ENCODE measurements at places on chromosomes 6 and 20.

DNA sequence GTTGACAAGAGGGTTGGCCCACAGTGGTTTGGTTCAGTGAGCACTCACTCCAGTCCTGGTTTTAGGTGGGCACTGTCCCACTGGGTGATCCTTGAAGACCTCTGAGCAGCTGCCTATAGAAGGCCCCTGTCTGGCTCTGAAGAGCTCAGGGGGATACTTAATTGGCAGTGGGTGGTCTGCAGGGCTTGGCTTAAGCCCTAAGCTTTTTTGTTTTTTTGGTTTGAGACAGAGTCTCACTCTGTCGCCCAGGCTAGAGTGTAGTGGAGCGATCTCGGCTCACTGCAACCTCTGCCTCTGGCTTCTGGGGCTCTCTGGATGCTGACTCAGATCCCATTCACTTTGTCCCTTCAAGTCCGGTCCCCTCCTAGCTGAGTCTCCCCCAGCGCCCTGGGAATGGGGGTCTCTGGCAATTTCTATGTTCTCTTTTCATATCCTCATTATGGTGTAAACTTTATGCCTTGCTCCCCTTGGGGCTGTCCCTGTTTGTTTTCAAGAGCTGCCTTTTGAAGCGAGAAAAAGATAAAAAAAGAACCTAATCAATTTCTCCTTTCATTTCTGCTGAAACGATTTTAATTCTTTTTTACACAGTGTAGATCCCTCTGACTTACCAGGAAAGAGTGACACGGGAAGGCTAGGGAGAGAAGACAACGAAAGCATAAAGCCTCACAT lies 12.2 kb upstream of the KCNG1 start:
- no peak for DNase-seq

DNA sequence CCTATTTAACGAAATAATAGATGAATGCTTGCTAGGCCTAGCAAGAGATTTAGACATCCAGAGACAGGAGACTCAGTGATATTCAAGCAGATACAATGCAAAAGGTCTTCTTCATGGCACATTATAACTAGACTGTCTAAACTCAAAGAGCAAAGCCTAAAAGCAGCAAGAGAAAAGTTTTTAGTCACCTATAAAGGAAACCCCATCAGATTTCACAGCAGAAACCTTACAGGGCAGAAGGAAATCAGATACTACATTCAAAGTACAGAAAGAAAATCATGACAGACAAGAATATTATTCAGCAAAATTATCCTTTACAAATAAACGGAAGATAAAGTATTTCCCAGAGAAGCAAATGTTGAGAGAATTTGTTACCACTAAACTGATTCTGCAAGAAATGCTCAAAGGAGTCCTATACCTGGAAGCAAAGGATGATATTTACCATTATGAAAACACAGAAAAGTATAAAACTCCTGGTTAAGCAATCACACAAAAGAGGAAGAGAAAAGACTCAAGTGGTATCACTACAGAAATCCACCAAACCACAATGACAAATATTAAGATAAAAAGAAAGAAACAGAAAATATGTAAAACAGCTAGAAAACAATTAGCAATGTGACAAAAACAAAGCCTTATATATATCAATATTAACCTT lies 333.7 kb downstream of the MEI4 start:
- DNase-seq = no peak

DNA sequence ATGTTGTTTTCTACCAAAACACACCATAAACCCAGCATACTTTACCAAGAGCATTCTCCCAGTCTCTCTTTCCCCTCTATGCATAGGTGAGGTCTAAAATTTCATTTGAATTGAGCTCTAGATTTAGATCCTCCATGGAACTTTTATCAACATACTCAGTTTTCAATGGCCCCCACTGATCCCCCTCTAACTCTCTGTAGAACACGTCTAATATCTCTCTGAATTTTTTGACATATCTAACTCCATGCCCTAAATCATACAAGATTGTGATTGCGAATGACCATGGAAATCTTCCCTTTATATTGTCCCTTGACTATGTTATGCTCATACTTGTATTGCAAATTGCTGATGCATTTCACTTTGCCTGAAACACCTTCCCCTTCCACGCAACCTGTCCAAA lies 38.1 kb upstream of the HBS1L start:
- DNase-seq = no peak

GRCh38 chr6:89483111-89483720 lies 50.3 kb downstream of the ANKRD6 start:
- DNase-seq = no peak

DNA sequence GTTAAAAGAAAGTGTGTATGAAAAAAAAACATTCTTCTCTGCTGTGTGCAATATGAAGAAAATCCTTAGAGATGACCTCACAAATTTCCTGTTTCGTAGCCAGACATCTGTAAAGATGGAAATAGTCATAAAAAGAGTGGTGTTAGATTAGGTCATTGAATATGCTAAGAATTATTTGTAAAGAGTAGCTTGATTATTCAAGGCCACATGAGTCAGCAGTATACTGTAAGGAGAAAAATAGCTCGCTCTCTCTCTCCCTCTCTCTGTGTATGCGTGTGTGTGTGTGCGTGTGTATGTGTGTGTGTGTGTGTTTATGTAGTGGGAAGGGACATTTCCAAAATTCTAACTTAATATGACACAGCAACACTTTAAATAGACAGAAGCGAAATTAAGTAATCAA lies 78.8 kb downstream of the PTCHD4 start:
- no peak for DNase-seq

GRCh38 chr6:167294241-167294640 lies 3.1 kb downstream of the UNC93A start:
- no peak for DNase-seq

GRCh38 chr20:33746325-33746998 lies 14.7 kb downstream of the ZNF341 start:
- no peak for DNase-seq

- peak; percentile 45 for DNase-seq
Measured at GRCh38 chr20:931401-931800, 15.3 kb upstream of the ANGPT4 start.

GRCh38 chr6:155521719-155522118 lies 66.1 kb upstream of the NOX3 start:
- DNase-seq = no peak

DNA sequence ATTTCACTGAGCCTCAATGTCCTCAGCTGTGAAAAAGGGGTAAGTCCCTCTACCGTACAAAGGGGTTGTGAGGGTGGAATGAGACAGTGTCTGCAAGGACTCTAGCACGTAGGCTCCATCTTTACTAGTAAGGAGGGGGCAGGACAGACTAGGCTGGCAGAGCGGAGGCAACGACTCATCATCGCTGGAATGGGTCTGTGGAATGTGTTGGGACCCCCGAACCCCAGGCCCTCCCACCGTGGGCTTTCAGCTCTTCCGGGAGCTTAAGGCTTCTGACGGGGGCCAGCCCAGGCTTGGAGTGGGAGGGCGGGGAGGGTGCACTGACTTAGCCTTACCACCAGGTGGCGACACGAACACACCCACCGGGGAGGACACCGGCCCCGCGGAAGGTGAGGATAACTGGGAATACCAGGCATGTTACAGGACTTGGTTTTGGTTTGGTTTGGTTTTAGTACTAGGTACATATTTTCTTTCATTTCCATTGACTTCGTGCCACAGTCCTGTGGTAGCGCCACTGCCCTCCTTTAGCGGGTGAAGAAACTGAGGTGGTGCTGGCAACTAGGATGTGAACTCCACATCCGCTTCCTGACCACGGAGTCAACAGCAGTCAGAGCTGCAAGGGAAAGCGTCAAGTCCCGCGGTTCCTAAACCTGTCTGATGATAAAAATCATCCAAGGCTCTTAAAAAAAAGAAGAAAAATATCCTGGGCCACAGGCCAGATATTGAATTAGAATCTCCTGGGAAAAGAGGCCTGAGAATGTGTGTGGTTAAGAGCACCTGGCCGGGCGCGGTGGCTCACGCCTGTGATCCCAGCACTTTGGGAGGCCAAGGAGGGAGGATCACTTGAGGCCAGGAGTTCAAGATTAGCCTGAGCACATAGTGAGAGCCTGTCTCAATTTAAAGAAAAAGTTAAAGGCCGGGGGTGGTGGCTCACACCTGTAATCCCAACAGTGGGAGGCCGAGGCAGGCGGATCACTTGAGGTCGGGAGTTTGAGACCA lies 10.3 kb upstream of the TULP1 start:
- DNase-seq = peak; percentile 51

DNA sequence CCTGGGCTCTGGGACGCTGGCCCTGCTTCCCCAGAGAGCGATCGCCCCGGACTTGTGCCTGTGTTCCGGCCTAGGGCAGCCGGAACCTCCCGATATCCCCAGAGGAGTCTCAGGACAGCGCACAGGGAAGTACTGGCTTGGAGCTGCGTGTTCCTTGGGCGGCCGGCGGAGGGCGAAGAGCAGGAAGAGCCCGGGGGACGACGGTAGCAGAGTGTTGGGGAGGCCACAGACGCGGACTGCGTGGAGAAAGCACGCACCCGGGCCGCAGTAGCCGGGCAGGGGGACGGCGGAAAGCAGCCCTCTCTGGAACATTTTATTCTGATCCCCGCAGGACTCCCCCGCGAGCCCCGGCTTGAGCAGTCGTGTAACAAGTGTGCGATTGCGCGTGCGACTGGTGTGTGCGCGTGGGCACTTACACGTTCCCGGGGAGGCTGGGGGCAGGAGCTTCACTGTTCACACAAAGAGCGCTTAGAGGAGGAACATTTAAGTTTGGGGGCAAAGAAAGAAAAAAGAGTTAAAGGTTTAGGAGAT lies 36.1 kb downstream of the NCR2 start:
- no peak for DNase-seq

- DNase-seq = no peak
Measured at GRCh38 chr6:166484863-166485262, 101.6 kb downstream of the RAMACL start.

DNA sequence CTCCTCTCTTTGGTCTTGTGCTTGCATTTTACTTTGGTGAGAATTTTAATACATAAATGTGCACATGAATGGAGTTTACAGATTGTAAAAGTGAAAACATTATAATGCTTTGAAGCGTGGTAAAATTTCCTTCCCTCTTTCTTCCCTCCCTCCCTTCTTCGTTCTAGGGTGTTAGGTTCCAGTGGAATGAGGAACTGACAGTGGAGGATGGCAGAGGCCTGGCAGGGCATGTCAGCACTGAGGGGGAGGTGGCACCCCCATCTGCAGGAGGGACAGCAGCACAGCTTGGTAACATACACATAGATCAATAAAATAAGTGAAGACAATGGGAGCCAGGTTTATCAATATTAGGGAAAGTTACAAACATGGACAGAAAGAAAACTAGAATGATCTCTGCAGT lies 47.5 kb downstream of the RNASET2 start:
- no peak for DNase-seq

- DNase-seq = no peak
Measured at GRCh38 chr6:10414756-10415616, at the start of gene TFAP2A. Gene TFAP2A, minus strand, starts transcription at chr6:10415074. Its CDS starts 83 bp downstream, at chr6:10414991.

GRCh38 chr6:110476046-110476849 lies at the start of gene SLC22A16:
Gene SLC22A16, minus strand, starts transcription at chr6:110476613. Its CDS starts 39 bp downstream, at chr6:110476574.
- DNase-seq = peak; percentile 44

DNA sequence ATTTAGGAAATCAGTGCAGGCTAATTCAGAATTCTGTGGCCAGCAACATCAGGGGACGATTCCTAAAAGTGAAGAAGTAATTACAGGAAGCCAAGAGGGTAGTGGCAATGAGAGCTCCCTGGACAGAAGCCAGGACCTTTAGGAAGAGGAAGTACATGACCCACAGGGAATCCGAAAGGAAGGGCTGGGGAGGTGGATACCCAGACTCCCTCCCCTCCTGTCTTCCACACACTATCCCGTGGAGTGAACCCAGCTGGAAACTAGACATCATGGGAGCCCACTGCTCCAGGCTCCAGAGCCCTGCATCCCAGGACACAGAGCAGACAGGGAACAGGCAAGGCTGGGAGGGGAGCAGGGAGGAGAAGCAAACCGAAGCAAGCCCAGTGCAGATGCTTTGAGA lies 83.0 kb downstream of the SNX5 start:
- no peak for DNase-seq

- no peak for DNase-seq
Measured at GRCh38 chr6:37536491-37537190, 36.9 kb upstream of the CCDC167 start.

DNA sequence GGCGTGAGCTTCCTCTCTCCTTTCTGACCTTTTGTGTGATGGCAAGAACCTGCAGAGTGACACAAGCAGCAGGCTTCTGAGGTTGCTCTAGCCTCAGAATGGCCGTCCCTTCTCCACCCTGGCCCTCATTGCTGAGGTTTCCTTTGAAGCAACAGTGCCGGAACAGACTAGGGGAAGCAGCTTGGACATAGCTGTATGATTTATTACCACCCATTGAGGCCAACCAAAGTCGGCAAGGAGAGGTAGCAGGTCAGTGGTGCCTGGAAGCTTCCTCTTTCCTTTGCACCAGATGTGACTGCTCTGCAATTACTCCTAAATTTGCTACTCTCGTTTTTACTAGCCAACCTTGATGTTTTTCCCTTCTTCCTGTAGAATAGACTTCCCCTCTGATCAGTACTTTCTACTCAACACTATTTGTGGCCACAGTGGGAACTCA lies 31.4 kb downstream of the PTPN1 start:
- DNase-seq = no peak

- DNase-seq = no peak
Measured at GRCh38 chr6:124132256-124132655, 328.6 kb downstream of the NKAIN2 start.

DNA sequence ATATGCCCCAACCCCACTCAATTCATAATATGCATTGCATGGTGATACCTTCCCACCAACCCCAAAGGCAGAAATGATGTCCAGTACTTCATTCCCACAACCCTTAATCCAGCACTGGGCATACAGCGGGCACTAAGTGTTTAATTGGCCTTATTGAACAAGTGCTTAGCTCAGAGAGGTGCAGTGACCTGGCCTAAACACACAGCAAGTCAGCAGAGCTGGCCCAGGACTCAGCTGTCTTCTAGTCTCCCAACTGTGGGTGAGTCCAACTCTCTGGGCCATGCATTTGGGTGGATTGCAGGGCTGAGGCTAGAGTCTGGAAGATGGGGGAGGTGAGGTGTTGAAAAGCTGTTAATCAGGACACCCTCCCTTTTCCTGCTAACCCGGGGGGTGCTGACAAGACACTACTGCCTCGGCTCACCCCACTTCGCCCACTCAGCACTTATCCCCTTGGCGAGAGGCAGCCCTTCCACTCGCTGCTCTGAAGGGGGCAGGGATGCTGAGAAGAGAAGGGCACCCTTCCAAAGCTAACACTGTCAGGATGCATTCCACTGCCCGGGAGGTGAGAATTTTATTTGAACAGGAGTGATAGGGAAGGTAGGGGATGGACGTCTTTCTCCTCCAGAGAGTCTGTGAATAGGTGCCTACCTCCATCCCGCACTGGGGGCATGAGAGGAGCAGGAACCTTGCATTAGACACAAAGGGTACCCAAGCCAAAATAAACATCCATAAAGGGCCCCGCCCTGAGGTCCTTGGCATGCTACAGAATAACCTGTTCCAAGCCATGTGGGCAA lies 14.2 kb downstream of the KCNK5 start:
- no peak for DNase-seq

GRCh38 chr20:46435146-46435545 lies 28.7 kb upstream of the ELMO2 start:
- no peak for DNase-seq

All from erythroblast (primary cell).